ENCODE measurements at places on chromosomes 7 and 10.
A peak's percentile ranks its signal among the peaks of the same experiment; 100 is the strongest.

DNA sequence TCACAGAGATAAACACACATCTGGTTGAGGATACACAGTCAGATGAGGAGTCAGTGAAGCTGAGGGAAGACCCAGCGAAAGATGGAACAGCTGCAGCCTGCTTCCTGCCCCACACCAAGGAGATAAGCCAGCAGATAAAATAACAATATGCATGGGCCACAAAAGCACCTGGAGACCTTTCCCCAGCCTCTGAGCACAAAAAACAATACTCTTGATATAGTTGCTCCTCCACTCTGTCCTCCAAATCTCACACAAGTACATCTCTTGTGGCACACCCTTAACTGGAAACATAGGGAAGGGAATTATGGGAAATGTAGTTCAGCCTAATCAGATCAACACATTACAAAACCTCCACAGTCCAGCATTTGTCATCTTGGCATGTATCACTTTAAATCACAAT lies 9.7 kb upstream of the FHIP2A start:
- DNase-seq = no peak

DNA sequence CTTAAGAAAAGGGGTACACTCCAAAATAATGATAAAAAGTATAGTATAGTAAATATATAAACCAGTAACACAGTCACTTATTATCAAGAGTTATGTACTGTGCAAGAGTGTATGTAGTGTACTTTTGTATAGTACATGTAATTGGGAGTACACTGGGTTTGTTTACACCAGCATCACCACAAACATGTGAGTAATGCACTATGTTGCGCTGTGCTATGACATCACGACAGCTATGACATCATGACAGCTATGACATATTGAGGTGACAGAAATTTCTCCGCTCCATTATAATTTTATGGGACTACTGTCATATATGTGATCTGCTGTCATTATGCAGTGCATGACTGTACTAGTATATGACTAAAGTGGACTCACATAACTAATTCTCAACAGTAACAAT lies 84.6 kb downstream of the KMT2C start:
- peak; percentile 15 for DNase-seq

GRCh38 chr10:110226543-110226925 lies 19.1 kb downstream of the MXI1 start:
- peak; percentile 95 for DNase-seq

DNA sequence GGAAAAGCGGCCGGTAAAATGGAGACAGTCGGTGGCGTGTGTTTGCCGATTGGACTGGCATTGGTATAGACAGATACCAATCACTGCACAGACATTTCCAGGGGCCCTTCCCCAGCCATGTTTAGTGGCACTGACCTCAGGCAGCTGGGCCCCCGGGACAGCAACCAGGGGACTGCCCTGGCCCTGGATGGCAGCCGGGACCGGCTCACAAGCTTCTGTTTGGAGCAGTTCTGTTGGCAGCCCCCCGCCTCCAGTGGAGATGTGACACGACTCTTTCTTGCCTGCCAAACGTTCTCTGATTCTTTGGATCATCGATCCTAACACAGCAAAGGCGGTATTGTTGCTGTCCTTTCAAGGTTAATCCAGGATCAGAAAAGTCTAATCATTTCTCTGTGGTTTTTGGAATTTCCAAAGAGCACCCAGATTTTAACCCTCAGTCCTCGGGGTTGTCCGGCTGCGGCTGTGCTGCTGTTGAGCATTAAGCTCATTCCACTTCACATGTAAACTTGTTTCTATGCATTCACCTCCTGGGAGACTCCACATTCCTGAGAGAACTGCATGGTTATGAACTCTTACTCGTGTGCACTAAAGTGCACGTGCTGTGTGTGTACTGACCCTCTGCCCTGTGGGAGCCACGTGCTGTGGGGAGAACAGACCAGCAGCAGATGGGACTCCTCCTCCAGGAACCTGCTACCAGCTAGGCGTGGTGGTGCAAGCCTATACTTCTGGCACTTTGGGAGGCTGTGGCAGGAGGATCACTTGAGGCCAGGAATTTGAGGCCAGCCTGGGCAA lies 46.0 kb downstream of the FOXK1 start:
- DNase-seq = no peak

GRCh38 chr7:158821171-158822031 lies 7.9 kb downstream of the ESYT2 start:
- peak; percentile 70 for DNase-seq

- no peak for DNase-seq
Measured at GRCh38 chr10:25766213-25766612, 167.8 kb upstream of the MYO3A start.

GRCh38 chr7:32034052-32034451 lies 36.2 kb downstream of the PDE1C start:
- DNase-seq = no peak

DNA sequence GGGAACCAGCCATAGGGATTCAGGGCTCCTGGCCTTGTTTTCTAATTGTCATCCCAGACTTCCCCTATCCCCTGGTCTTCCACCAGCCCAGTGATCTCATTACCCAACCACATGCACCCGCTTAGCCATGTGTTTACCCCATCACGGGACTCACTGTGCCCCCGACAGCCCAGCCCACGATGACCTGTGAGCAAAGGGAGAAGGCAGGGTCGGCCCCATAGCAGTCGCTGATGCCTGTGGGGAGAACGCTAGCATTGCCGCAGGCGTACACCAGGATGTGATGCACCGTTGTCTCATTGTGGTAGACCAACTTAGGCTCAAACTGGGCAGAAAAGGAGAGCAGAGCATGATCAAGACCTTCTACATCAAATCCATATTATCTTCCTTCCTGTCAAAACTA lies 14.0 kb downstream of the PRSS58 start:
- no peak for DNase-seq

- DNase-seq = no peak
Measured at GRCh38 chr7:91533996-91534395, 269.8 kb downstream of the FZD1 start.

GRCh38 chr10:80945264-80945880 lies 407.7 kb downstream of the SH2D4B start:
- DNase-seq = no peak

DNA sequence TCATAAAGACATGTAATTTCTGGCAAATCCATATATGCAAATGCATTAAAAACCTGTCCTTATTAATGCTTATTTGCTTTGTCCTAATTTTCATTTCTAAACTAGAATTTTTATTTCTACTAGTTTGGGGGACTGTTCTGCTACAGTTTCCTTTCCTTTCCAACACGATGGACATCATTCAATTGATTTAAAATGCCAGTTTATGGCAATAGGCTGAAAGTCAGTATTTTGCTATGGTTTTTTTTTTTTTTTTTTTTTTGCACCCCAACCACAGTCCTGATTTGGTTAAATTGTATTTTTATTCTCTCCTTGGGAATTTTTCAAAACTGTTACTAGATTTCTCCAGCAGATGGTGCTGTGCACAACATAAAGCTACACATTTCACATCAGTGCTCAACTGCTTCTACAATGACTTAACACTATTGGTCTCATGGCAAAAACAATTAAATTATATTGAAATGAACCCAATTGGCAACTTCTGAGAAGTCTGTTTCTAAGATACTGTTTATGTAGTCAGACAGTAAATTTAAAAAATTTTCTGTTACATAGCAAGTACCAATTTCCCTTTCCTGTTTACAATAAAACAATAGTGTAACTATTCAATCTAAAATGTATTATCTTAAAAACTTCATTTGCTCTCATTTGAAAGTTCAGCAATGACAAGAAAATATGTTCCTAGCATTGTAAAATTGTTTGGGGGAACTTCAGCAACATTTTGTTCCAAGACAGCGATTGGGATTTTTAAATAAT lies 193.8 kb upstream of the CCDC6 start:
- peak; percentile 49 for DNase-seq

GRCh38 chr10:49356181-49356580 lies 39.7 kb downstream of the DRGX start:
- no peak for DNase-seq

- no peak for DNase-seq
Measured at GRCh38 chr10:51743146-51743545, 43.8 kb upstream of the CSTF2T start.

GRCh38 chr7:155996718-155997280 lies 184.5 kb upstream of the SHH start:
- DNase-seq = no peak

DNA sequence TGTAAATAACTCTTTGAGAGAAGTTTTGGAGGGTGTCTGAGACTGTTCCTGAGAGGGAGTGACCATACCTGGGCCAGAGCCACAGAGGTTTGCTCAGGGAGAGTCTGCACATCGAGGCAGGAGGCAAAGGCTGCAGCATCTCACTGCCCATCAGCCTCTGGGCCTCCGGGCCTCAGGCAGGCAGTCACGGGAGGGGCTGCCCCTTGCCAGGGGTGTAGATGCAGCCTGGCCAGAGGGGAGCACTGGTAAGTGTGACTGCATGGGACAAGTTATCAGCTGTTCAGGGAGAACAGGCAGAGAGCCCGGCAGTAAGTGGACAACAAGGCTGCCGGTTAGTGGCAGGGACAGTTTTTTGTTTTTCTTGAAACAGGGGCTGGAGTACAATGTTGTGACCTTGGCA lies 55.9 kb downstream of the ZNF467 start:
- DNase-seq = no peak

DNA sequence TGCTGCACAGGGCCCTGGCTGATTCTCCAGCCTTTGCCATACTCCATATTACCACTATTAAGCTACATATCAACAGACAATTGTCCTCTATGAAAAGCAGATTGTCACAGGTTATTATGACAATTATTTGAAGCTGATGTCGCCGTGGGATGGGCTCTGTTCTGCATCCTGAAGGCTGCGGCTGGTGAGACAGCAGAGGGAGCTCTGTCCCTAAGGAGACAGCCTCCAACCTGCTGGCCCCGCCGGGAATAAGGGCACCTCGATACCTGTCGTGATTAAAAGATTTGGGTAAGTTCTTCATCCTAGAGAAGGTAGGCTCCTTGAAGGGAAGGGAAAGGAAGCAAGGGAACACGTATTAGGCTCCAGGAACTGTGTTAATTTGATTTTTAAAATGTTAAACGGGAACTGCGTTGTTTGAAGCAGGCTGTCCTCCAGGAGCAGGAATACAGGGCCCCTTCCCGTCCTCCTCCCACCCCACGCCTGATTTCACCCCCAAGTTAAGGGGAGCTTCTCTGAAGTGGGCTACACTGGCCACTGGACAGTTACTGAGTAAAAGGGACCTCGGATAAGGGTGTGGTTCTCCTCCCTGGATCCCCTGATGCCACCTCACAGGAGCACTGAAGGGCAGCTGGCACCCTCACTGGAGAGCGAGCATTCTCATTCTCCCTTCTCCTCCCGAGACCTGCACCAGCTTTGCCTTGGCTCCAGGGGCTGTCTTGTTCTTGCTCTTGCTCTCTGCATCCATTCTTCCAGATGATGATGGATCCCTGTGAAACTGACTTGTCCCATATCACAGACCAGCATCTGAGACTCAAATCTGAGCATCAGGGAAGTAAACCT lies 11.8 kb upstream of the TIAL1 start:
- DNase-seq = peak; percentile 40

DNA sequence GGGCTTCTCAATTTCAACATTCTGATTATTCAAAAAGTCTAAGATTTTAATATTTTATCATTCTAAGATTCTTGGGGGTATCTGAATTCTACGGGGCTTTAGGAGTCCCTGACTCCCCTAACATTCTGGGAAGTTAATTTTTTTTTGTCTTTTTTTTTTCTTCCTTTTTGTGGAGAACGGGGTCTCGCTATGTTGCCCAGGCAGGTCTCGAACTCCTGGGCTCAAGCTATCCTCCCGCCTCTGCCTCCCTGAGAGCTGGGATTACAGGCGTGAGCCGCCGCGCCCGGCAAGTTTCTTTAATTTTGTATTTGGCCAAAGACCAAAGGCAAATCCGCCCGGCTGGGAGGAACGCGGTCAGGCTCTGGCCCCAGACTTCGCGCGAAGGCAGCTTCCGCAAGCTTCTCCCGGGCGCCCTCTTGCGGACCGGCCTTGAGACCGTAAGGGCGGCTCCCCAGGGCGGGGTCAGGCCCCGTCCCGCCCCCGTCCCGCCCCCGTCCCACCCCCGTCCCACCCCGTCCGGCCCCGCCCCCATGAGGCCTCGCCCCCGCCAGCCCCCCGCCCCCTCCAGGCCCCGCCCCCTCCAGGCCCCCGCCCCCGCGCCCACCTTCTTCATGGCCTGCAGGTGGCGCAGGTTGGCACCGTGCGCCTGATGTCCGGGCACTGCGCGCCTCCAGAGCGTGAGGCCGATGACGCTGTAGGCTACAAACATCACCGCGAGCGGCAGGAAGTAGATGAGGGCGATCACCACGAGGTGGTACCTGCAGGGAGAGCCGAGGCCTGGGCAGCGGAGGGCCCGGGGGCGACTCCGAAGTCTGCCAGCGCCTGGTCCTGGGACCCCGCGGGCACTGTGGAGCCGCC lies 8.2 kb downstream of the TACR2 start:
- DNase-seq = peak; percentile 88

GRCh38 chr10:88999625-89000024 lies 9.0 kb downstream of the FAS start:
- DNase-seq = no peak

- DNase-seq = no peak
Measured at GRCh38 chr10:127470911-127471310, 78.2 kb upstream of the NPS start.

DNA sequence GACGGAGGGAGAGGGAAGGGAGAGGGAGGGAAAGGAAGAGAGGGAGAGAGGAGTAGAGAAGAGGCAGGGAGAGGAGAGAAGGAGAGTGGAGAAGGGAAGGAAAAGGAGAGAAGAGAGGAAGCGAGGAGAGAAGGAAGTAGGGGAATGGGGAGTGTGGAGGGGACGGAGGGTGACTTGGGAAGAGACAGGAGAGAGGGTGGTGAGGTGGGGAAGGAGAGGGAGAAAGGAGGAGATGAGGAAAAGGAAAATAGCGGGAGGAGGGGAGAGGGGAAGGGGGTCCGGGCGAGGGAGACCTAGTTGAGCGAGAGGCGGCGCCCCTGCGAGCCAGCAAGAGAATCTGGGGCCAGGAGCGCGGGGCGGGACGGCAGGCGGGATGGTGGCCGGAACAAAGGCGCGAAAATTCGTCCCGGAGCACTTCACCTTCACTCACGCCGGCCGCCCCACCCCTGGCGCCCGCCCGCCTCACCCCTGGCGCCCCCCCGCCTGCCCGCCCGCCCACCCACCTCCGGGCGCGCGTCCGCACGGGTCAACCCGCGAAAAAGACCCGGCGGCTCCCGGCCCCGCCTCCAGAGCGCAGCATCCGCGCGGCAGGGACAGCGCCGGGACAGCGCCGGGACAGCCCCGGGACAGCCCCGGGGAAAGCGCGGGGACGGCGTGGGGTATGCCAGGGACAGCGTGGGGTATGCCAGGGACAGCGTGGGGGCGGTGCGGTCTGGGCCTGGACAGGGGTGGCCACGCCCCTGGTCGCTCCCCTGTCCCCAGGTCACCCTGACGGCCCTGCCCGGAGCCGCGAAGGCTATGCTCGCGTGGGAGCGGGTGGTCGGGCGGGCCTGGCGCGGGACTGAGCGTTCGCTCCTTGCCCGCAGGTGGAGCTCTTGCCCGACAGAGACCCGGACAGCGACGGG lies 4.2 kb downstream of the VSTM2A start:
- no peak for DNase-seq

- DNase-seq = no peak
Measured at GRCh38 chr10:88205842-88206446, 342.5 kb downstream of the PTEN start.

DNA sequence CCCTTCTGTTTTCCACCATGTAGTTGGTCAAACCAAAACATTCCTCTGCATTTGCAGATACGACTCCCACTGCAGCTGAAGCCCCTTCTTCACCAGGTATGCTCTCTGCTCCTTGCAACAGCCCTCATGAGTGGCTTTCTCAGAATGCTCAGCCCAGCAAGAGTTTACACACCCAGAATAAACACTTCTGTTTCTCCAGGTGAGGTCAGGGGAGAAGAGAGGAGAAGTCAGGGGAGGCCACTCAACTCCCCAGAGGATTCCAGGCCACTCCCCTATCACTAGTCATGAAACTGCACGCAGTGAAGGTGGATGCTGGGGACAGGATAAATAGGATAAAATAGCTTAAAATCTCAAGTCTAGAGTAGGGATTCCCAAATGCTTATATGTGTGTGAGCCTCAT lies 31.2 kb downstream of the CUZD1 start:
- no peak for DNase-seq

All from fibroblast of lung (primary cell).